ENCODE measurements at places on chromosomes 1 and 21. TPM values are rescaled to one million over a fixed set of nuclear protein-coding genes. Genes with fewer than 3 reads are reported as not detected.
A peak's percentile ranks its signal among the peaks of the same experiment; 100 is the strongest.

DNA sequence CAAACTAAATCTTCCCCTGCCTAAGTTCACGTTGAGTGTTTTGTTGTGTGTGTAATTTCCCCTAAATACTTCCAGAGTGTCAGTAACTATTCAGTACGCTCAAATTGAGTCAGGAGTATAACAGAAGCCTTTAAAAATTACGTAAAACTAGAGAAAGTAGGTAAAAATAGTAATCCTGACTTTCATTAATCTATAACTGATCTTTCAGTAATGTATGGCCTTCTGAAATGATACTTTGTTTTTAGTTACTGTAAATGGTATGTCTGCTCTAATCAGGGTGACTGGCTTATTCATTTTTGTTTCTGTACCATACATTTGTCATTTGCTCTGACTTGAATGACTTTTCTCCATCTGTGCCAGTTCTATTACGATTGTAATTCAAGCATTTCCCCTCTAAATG lies 29.4 kb downstream of the MIER1 start:
- no peak for DNase-seq

GRCh38 chr1:29800120-29800519 lies 563.8 kb downstream of the PTPRU start:
- no peak for DNase-seq

DNA sequence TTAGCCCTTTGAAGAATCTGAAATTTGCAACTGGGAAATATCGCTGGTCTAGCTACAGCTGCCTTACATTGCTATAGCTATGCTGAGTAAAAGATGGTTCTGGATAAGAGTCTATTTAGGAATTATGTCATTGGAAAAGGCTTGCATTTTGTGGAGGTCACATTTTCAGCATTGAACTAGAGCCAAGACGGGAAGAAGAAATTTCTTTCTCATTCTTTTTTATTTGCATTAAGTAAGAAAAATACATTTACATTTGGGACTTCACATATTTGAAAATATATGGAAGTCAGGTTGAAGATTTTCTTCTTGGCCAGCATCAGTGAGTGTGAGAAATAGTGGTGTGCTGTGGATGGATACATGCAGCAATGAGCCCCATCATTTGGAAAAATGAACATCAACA lies 291.6 kb downstream of the PTBP2 start:
- DNase-seq, result no peak

Gene BEND5
- polyA plus RNA-seq, result 50.2 TPM

DNA sequence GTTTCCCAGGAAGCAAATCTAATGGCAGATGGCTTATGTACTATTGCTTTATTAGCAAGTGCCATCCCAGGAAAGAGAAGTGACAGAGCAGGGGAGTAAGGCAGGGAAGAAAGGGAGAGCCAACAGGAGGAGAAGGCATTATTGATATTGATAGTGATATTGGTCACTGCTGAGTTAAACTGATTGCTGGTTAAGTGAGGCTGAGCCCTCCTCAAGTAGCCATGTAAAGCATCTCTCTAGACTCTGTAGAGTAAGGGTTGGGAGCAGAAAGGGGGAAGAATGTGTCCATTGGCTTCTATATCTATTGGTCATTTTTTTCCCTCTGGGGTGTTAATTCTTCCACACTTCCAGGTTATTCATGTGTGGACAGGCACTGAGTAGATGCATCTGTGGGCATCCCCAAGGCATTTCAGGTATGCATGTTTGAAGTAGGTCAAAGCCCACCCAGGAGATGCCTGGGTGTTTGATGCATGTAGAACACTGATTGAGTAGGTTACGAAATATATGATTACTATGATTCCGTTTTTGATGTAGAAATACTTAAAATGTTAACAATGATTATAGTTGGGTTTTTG lies 290.5 kb upstream of the DPYD start:
- no peak for DNase-seq

Gene AMY2B
- polyA plus RNA-seq, result 83.9 TPM

DNA sequence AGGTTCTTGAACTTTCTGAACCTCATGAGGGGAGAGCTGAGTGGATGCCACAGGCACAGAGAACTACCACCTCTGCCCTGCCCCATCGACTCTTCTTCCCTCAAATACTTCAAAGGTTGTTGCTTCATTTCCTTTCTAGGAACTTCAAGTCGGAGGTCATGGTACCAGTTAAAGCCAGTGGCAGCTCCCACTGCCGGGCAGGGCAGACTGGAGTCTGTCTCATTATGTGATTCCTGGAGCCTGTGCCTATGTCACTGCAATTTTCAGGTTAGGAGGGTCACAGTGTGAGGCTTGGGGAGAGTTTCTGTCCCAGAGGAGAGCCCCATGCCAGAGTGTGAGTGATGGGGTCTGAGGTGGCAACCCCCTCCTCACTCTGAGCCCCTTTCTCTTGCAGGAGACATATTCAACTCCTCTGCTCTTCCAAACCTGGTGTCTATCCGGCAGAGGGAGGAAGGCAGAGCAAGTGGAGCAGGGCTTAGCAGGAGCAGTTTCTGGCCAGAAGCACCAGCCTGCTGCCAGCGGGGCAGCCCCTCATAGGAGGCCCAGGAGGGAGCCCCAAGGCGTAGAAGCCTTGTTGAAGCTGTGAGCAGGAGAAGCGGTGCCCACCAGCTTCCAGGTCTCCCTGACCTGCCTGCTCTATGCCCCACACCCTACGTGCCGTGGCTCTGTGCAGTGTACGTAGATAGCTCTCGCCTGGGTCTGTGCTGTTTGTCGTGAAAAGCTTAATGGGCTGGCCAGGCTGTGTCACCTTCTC lies 29.3 kb downstream of the CAMK1G start:
- no peak for DNase-seq

Gene UBE2J2
- polyA plus RNA-seq, result 67.1 TPM

Gene TPR
- polyA plus RNA-seq, result 38.4 TPM

Gene TMEM81
- 4.6 TPM for polyA plus RNA-seq

Gene CFHR2
- not detected for polyA plus RNA-seq

Gene C8A
- 0.02 TPM for polyA plus RNA-seq

DNA sequence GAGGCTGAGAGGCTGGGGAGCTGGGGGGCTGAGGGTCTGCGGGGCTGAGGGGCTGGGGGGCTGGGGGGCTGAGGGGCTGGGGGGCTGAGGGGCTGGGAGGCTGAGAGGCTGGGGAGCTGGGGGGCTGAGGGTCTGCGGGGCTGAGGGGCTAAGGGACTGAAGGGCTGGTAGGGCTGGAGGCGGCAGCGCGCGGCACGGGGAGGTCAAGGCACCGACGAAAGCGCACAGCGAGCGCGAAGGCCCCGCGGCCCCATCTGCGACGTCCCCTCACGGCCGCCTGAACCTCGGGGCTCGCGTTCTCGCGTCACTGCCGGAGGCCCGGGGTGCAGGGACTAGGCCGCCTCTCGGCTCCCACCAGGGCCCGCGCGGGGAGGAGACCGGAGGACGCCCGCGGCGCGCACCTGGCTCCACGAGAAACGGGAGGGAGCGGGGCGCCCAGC lies 356 bp downstream of the INTS11 start:
- DNase-seq, result no peak

DNA sequence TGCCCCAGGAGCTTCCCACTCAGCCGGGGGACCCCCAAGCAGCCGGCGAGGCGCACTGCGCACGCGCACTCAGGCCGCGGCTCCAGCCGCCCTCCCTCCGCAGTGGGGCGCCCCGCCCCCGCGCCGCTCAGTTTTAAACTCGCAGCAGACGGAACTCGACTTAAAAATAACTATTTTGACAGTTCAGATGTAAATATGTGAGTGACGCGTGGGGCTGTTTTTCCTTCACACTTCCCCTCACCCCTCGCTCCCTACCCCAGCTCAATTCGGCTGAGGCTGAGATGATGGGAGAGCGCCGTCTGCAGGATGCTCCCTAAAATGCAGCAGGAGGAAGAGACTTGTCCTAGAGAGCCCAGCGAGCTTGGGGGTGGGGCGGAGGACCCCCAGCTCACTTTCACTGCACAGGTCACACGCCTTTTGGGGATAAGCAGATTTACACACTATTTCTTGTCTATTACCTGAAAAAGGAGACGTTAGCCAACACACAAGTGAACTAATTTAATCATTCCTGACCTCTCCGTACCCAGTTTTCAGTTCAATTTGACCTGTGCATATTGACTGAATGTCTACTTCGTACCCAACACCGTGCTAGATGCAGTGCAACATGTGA lies 8.9 kb upstream of the LEMD1 start:
- DNase-seq, result peak; percentile 42

DNA sequence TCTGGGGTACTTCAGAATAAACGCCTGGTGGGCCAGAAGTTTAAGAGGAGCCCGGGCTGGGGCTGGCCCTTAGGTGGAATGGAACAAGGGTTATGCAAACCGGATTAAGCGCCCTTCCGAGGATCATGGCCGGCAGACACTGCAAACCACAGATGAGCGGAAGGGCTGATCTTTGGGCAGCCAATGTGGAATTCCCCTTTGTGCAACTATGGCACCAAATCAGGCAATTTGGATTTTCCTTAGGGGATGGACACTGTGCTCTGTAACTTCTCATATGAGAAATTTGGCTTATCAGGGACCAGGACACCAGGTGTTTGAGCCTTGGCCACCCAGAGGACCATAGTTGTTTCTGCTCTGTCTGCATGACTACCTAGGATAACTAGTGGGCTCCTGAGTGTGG lies 5.7 kb upstream of the IL10 start:
- no peak for DNase-seq

Gene ANGPTL3
- polyA plus RNA-seq, result 0.02 TPM

- no peak for DNase-seq
Observed at GRCh38 chr1:200917291-200917817, 22.7 kb downstream of the INAVA start.

Gene CD247
- 114 TPM for polyA plus RNA-seq

Gene LHX4
- 0.05 TPM for polyA plus RNA-seq

DNA sequence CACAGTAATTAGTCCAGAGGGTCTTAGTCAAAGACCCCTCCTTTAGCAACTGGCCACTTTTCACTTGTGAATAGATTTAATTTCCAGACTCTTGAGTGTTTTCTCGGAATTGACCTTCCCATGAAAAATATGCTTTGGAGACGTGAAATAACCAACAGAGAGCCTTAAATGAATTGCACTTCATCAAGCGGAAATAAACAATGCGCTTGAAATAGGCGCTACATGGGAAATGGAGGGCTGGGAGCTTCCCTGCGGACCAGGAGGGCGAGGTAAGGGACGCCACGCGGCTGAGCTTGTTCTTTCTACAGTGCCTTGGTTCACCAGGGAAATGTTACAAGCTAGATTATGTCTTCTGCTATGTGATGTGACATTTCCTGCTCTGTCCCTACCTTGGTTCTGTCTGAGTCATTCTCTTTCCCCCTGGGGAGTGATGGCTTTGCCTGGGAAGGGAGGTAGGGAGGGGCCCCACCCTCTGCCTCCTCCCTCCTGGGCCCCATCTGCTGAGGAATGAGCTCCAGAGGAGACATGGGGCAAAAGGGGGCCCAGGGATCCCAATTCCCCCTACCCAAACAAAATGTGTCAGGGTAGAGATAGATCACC lies 619.3 kb downstream of the PTPRU start:
- DNase-seq, result no peak

Gene OR2G6
- 0.05 TPM for polyA plus RNA-seq

- DNase-seq, result peak; percentile 51
Observed at GRCh38 chr1:8525216-8525557, 207.3 kb downstream of the SLC45A1 start.

DNA sequence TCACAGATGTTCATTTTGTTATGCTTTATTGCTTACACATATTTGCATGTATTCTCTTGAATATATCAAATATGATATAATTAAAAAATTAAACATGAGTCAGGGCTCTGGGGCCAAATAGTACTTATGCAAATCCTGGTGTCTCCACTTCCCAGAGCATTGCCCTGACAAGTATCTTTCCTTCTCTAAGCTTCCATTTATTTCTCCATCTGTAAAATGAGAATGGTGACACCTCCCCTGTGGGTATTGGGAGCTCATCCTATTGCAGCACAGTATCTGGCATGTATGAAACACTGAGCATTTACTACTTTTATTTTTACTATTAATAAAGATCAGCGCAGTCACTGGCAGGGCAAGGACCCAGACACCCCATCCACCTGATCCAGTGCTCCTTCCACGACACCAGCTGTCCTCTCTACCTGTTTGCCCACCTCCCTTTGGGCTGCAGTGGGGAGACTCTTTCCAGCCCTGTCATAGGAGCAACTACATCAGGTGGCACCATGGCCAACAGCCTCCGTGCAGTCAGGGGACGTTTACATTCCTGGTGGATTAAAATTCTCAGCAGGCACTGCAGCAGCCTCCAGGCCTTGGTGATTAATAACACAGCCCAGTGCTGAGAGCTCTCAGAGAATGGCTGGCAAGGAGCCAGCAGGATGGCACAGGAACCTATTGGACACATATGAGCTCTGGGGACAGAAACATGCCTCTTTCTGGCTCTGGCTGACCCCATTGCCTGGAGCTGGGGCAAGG lies 113.0 kb downstream of the DMRTB1 start:
- no peak for DNase-seq

DNA sequence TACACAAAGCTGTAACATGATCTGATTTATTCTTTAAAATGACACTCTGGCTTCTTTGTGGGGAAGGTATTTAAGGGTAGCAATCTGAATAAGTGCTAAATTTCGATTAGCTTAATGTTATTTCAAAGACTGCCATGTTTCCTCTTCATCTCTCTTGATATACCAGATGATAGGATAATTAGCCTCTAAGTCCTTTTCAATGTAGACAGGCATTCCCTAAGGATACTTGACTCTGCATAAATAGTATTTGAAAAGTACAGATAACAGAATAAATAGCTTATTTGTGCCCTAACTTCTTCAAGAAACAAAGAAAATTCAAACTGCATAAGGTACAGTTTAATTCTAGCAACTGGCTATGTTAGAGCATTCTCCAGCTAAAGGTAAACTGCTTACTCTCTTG lies 46.2 kb downstream of the ARHGAP29 start:
- no peak for DNase-seq

DNA sequence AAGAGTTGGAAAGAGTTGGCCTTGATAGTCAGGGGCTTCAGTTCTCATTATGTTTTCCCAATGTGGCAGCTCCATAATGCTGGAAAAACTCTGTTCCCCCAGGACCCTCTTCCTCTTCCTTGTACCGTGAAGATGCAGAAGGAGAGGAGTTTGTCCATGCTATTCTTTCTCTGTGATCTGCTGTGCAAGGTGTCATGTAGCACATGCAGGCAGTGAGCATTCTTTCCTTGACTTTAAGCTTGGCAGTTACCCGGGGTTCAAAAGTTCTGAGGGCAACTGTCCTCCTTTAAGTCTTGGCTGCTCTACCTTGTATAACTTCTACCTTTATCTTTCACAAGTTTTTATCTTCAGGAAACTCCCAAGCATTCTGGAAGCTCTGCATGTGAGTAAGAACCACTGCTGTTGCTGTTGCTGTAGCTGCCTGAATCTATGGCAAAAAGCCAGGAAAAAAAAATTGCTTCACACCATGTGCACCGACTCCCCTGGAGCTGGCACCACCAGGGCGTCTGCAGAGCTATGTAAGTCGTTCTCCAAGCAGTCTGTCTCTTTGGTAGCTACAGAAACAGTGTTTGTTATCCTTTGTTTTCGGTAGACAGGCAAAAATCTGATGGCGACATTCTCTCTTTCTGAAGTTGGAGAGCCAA lies 42.7 kb upstream of the SLC16A1 start:
- no peak for DNase-seq

Gene OR10X1
- not detected for polyA plus RNA-seq

Gene RHCE
- polyA plus RNA-seq, result 0.59 TPM

Gene OR2M3
- polyA plus RNA-seq, result not detected

Gene NLRP3
- 2.6 TPM for polyA plus RNA-seq

Measured in thymus (tissue), 14 donors.